ENCODE measurements at places on chromosomes 6 and 20.

DNA sequence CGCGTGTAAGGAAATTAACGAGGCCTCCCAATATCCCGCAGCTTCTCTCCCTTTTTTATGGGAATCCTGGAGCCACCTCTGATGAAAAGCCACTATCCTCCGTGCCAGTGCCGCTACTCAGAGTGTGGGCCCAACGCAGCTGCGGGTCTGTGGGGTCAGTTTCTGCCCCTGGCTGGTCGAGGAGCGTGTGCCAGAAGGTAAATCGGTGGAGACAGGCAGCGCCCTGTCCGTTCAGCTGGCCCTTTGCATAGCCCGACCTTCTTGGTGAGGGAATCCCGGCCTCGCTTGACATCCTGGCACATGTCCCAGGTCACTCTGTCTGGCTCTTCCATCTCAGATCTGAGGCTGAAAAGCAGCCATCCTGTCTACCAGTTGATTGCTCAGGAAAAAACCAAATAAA is 4.6 kb downstream of the THBS2 start:
- no peak for DNase-seq

- no peak for DNase-seq
These were observed 7.5 kb upstream of the TMEM14B start for GRCh38 chr6:10740061-10740460.

DNA sequence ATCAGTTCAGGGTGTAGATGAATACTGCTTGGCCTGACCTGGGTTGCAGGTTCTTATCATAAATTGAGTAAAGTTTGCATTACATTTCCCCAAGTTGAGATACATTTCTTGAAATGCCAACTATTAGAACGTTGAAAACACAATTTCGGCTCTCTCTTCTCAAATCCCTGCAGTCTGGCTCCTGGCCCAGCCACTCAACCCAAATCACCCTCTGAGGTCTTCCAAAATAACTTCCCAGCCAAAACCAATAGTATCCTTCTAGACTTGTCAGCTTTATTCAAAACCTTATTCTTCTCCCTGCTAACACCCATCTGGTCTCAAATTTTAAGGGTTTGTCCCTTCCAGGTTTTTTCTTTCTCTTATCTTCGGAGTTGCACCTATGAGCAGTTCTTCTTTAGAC is 263.6 kb downstream of the EYA4 start:
- DNase-seq = peak; percentile 20

DNA sequence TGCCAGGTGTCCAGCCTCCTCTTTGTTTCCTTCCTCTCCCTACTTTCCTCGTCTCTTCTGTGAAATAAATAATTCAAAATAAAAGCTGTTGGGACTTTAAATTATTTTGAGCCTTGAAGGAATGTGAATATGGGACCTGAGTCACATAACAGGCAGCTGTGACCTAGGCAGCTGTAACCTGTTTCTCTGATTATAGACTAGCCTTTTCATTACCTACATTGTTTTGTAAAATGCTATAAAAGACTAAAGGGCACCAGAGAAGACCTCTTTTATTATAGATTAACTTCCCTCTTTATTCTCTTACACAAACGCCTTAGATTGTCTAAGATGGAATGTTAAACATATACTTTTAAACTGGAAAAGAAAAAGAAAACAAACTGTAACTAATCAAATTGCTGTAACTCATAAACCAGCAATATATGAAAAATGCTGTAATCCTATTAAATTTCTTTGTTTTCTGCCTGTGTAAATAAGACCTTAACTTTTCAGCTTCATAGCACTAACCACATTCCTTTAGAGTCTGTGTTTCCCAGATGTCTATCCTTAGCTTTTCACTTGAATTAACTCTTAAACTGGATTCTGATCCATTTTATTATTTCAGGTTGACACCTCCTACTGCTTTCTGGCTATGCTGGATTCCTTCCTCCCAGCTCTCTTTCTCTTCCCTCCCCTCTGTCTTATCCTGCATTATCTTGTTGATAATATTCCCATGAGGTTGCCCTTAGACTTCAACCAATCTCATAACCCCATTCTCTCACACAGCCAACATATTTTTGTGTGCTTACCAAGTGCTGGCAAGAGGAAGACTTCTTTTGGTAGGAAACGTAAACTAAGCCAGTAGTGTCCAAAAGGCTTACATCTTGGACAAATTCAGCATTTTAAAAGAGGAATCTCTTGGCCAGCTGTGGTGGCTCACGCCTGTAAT is 69.2 kb downstream of the TPD52L1 start:
- no peak for DNase-seq

Measured in right cardiac atrium (tissue), 5 donors.